Panc1 (cell line): ENCODE measurements at places on chromosomes 6 and 20.
A peak's percentile ranks its signal among the peaks of the same experiment; 100 is the strongest.

GRCh38 chr6:13354331-13355042 is 26.1 kb upstream of the TBC1D7 start:
- no peaks in the 10 kb centered on the region for H3K4me1 ChIP-seq
- no peaks in the 10 kb centered on the region for H3K36me3 ChIP-seq
- no peaks in the 10 kb centered on the region for H3K27me3 ChIP-seq
- no peak for DNase-seq
- no peak overlapping the region for H3K4me3 ChIP-seq

DNA sequence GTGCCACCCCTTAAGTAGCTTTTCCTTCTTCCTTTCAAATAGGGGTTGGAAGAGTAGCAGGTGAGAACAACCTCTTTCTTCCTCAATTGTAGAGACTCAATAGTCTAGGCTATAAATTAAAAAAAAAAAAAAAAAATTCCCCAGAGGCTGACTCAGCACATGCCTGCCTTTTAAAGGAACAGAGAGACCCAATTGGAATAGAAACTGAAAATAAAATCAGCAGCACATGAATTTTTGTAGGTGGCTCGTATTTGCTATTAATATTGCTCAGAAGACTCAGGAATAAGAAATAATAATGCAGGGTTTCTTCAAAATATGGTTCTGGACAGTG is 19.3 kb downstream of the TOP1 start:
- peak overlapping the region; percentile 30; the same call in 1 of the 2 replicates for H3K27ac ChIP-seq
- H3K27me3 ChIP-seq = no peaks in the 10 kb centered on the region
- H3K4me1 ChIP-seq = peaks cover 36% of the 10 kb centered on the region
- no peaks in the 10 kb centered on the region for H3K36me3 ChIP-seq
- H3K4me3 ChIP-seq = no peak overlapping the region

DNA sequence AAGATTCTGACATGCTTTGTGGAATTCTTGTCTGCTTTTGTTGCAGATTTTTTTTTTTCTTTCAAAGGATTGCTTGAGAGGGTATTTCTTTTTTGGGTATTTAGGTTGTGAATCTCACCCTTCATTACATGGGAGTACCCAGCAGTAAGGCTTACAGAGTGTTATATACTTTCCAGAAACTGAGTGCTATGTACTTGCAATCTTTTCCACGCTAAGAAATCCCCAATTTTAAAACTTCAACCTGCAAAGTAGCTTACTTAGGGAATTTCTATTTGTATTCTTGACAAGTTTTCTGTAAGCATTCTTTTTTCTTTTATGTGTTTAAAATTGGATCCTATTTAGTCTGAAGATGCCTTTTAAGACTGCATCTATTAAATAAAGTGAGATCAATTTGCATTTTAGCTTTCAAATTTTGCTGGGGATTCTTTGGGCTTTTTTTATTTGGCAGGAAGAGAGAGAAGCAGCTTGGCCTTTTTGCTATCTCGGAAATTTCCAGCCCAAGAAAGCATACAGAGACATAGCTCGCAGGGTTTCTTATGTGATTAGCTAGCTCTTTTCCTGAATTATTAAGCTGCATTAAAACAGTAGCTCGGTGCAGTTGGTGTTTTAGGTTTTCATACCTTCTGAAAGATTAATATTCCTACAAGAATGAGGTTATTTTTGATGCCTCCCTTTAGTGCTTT is 42.6 kb downstream of the KCNS1 start:
- H3K36me3 ChIP-seq = 0 out of 2 replicates have a peak, but pooled peaks cover 3% of the 10 kb centered on the region
- no peaks in the 10 kb centered on the region; the same call in none of the 2 replicates for H3K4me1 ChIP-seq
- DNase-seq = no peak

- no peak for DNase-seq
- no peak overlapping the region for H3K27ac ChIP-seq
- H3K4me1 ChIP-seq = no peaks in the 10 kb centered on the region; the same call in 1 of the 2 replicates
- no peaks in the 10 kb centered on the region for H3K36me3 ChIP-seq
- no peak overlapping the region for H3K4me3 ChIP-seq
- H3K27me3 ChIP-seq = no peaks in the 10 kb centered on the region
These were observed 86.2 kb upstream of the SNAP25 start for GRCh38 chr20:10132387-10132786.

GRCh38 chr20:49729780-49730179 is 16.1 kb upstream of the B4GALT5 start:
- no peaks in the 10 kb centered on the region for H3K27me3 ChIP-seq
- H3K4me1 ChIP-seq = no peaks in the 10 kb centered on the region
- no peak for DNase-seq
- H3K36me3 ChIP-seq = no peaks in the 10 kb centered on the region
- H3K4me3 ChIP-seq = no peak overlapping the region

GRCh38 chr6:117074672-117075071 is 190.7 kb upstream of the VGLL2 start:
- DNase-seq = no peak
- no peak overlapping the region for H3K4me3 ChIP-seq
- no peaks in the 10 kb centered on the region for H3K27me3 ChIP-seq
- H3K27ac ChIP-seq = no peak overlapping the region

GRCh38 chr6:146770965-146771735 is 172.4 kb downstream of the ADGB start:
- H3K27ac ChIP-seq = no peak overlapping the region
- no peak for DNase-seq
- H3K4me1 ChIP-seq = no peaks in the 10 kb centered on the region
- H3K36me3 ChIP-seq = no peaks in the 10 kb centered on the region
- H3K4me3 ChIP-seq = no peak overlapping the region
- H3K27me3 ChIP-seq = no peaks in the 10 kb centered on the region

DNA sequence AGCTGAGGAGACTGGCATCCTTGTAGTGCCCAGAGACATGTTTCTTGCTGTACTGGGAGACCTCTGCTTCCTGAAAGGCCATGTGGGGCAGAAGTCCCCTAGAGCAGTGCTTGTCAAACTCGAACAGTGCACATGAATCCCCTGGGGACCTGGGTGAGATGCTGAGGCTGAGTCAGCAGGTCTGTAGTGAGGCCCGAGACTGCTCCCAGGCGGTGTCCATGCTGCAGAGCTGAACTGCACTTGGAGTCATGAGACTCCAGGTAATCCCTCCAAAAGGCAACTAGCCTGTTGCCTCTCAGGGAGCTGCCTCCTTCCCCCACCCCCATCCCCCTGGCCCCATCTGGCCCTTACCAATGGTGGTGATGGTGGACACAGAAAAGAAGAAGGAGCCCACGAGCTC is 3.7 kb downstream of the KCNK17 start:
- DNase-seq = no peak
- H3K4me1 ChIP-seq = no peaks in the 10 kb centered on the region
- H3K27ac ChIP-seq = no peak overlapping the region
- H3K4me3 ChIP-seq = no peak overlapping the region
- no peaks in the 10 kb centered on the region; the same call in 1 of the 2 replicates for H3K27me3 ChIP-seq
- H3K36me3 ChIP-seq = no peaks in the 10 kb centered on the region

GRCh38 chr20:43744966-43745730 is 18.3 kb upstream of the GTSF1L start:
- H3K27ac ChIP-seq = no peak overlapping the region
- H3K4me1 ChIP-seq = peaks cover 3% of the 10 kb centered on the region; the same call in 1 of the 2 replicates
- no peaks in the 10 kb centered on the region for H3K36me3 ChIP-seq
- no peak overlapping the region for H3K4me3 ChIP-seq
- DNase-seq = no peak

- 0 out of 2 replicates have a peak, but pooled peaks cover 2% of the 10 kb centered on the region for H3K27me3 ChIP-seq
- no peaks in the 10 kb centered on the region for H3K4me1 ChIP-seq
- no peak for DNase-seq
- no peaks in the 10 kb centered on the region for H3K36me3 ChIP-seq
- H3K27ac ChIP-seq = no peak overlapping the region
These were observed 43.3 kb downstream of the GTF2H5 start for GRCh38 chr6:158211273-158212055.

DNA sequence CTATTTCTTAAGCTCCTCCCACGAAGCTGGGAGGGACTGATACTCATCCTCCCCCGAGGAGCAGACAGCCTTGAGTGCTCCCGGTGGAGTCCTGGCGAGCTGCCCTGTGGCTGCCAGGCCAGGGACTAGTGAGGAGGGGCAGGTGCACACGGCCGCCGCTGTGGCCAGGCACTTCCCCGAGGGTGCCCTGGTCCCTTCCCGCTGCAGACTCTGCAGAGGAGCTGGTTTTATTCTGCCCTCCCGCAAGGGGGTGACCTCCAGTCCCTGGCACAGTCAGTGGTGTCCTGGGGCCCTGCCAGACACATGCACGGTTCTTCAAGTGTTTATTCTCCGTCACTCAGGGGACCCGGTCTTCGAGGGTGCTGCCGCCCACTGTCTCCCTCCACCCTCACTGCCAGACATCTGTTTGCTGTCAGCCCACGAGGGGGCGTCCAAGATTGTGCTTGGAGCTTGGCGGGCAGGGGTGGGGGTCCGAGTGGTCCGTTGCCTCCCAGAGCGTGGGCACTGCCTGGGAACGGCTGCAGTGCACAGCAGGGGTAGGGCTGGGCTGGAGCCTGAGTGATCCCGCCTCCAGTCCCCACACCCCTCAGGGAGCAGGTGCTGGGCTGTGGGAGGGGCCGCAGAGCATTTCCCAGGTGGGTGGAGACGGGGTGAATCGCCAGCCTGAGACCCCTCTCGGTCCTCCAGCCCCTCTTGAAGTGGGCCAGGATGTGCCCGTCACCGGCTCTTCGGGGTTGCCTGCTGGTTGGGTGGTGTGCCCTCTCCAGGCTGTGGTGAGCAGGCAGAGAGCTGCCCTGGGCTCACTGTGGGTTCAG is 3.1 kb upstream of the CABLES2 start:
- H3K36me3 ChIP-seq = no peaks in the 10 kb centered on the region
- H3K27me3 ChIP-seq = no peaks in the 10 kb centered on the region
- no peak overlapping the region for H3K4me3 ChIP-seq
- H3K4me1 ChIP-seq = peaks cover 26% of the 10 kb centered on the region
- no peak overlapping the region for H3K27ac ChIP-seq

GRCh38 chr6:111556004-111556403 is 49.7 kb downstream of the TRAF3IP2 start:
- DNase-seq = no peak
- peaks cover 64% of the 10 kb centered on the region for H3K4me1 ChIP-seq
- H3K36me3 ChIP-seq = no peaks in the 10 kb centered on the region
- no peaks in the 10 kb centered on the region for H3K27me3 ChIP-seq
- peak overlapping the region; percentile 11; the same call in 1 of the 2 replicates for H3K27ac ChIP-seq

DNA sequence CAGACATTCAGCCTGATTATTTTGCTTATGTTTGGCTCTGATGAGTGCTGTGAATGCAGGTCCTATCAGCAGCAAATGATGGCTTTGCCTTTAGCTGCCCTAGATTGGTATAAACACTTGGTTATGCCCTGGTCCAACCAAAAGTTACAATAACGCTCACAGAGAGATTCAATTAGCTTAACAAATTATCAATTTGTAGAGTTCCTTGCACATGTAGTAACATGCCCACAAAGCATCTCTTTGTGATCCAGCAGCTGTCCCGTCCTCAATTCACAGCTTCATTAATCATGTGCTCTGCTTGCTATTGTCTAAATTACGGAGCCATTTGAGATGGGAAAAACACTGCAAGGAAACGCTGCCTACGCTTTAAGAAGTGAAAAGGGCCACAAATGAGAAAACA is 457.9 kb downstream of the HDGFL1 start:
- no peak overlapping the region for H3K4me3 ChIP-seq
- no peak for DNase-seq
- H3K27me3 ChIP-seq = no peaks in the 10 kb centered on the region

DNA sequence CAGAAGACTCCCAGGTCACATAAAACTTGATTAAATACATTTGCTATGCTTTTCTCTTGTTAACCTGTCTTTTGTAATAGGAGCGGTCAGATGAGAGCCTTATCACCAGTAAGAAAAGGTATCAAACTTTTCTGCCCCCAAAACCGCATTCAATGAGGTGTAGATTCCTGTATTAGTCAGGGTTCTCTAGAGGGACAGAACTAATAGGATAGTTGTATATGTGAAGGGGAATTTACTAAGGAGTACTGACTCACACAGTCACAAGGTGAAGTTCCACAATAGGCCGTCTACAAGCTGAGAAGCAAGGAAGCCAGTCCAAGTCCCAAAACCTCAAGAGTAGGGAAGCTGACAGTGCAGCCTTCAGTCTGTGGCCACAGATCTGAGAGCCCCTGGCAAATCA is 32.7 kb downstream of the PTPRK start:
- H3K36me3 ChIP-seq = no peaks in the 10 kb centered on the region
- peak overlapping the region; percentile 26 for H3K27ac ChIP-seq
- no peak for DNase-seq
- no peaks in the 10 kb centered on the region for H3K27me3 ChIP-seq
- peaks cover 36% of the 10 kb centered on the region for H3K4me1 ChIP-seq
- no peak overlapping the region for H3K4me3 ChIP-seq

- no peak overlapping the region for H3K27ac ChIP-seq
- H3K36me3 ChIP-seq = no peaks in the 10 kb centered on the region
- H3K4me1 ChIP-seq = no peaks in the 10 kb centered on the region
- DNase-seq = no peak
- no peak overlapping the region for H3K4me3 ChIP-seq
- H3K27me3 ChIP-seq = no peaks in the 10 kb centered on the region
These were observed 795.9 kb downstream of the MAFB start for GRCh38 chr20:39893003-39893685.

- no peaks in the 10 kb centered on the region for H3K36me3 ChIP-seq
- H3K27ac ChIP-seq = no peak overlapping the region
- H3K4me3 ChIP-seq = no peak overlapping the region
- no peaks in the 10 kb centered on the region for H3K4me1 ChIP-seq
- no peaks in the 10 kb centered on the region for H3K27me3 ChIP-seq
- DNase-seq = no peak
These were observed 14.8 kb upstream of the CEP162 start for GRCh38 chr6:84242265-84242664.

- H3K4me3 ChIP-seq = no peak overlapping the region
- no peaks in the 10 kb centered on the region for H3K4me1 ChIP-seq
- H3K27ac ChIP-seq = no peak overlapping the region
- no peaks in the 10 kb centered on the region for H3K36me3 ChIP-seq
- H3K27me3 ChIP-seq = no peaks in the 10 kb centered on the region
These were observed 45.2 kb upstream of the LY86 start for GRCh38 chr6:6543181-6543879.

- no peaks in the 10 kb centered on the region for H3K27me3 ChIP-seq
- no peaks in the 10 kb centered on the region for H3K36me3 ChIP-seq
- no peak overlapping the region for H3K27ac ChIP-seq
- no peak for DNase-seq
- peaks cover 6% of the 10 kb centered on the region; the same call in 1 of the 2 replicates for H3K4me1 ChIP-seq
These were observed 34.7 kb downstream of the SUN5 start for GRCh38 chr20:32969356-32970114.

DNA sequence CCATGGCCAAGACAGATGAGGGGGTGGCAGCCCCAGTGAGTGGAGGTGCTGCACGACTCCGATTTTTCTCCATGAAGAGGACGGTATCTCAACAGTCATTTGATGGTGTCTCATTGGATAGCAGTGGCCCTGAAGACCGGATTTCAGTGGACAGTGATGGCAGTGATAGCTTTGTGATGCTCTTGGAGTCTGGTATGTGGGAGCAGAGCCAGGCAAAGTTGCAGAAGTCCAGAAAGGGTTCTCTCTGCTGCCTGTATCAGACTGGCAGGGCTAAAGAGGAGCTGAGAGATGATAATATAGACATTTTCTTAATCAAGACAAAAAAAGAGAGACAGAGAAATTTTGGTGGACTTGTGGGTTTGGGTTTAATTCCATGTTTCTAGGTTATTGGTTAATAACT is 23.8 kb downstream of the TAF11 start:
- no peaks in the 10 kb centered on the region for H3K4me1 ChIP-seq
- no peak overlapping the region for H3K27ac ChIP-seq
- no peak overlapping the region for H3K4me3 ChIP-seq
- no peaks in the 10 kb centered on the region for H3K27me3 ChIP-seq
